ENCODE measurements at places on chromosomes 4 and X.

DNA sequence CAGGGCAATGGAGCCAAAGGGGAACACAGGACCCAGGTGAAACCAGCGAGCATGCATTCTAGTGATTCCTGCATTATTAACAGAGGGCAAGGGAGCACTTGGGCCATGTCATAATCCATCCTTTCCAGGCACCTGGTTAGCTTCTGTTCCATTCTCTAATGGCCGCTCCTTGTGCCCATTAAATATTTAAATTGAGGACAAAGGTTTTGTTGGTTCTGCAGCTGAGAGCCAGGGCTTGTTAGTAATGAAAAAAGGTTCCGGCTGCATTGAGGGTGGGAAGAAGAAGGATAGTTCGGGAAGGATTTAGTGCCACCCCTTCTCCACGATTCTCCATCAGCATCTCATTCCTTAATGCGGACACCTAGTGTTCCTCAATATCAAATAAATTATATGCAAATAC is 13.6 kb downstream of the SOD3 start:
- no peak for DNase-seq

DNA sequence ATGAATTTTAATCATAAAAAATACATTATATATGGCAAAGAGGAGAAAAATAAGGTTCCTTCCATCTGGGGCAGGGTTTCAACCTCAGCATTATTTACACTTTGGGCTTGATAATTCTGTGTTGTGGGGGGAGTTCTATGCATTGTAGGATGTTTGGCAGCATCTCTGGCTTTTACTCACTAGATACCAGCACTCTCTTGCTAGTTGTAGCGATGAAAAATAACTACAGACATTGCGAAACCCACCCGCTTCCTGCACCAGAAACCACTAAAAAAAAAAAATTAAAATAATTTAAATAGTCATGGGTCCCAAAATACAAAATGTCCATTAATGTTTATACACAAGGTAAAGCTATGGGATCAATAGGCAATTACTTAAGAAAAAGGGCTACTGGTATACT is 52.7 kb downstream of the PPP3CA start:
- no peak for DNase-seq

DNA sequence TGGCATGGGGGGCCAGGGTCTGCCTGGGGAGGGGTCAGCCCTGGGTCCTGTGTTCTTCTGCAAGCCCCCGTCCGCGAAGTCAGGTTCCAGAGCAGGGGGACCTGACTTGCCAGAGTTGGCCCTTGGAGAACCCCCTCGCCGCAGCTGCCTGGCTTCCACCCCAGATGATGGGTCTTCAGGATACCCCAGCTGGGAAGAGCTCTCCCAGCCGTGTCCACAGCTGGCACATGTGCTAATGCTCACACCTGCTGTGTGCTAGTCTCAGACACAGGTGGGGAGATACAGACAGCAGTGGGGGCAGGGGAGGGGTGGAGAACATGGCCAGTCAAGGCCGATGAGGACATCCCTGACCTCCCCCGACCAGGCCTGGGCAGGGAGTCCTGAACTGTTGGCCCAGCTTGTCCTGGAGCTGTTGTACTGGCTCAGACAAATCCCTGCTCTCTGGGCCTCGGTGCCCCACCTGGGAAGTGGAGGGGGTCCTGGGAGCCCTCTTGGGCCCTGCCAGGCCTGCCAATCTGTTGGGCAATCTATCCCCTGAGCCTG is 3.5 kb downstream of the ADRA2C start:
- DNase-seq, result no peak

DNA sequence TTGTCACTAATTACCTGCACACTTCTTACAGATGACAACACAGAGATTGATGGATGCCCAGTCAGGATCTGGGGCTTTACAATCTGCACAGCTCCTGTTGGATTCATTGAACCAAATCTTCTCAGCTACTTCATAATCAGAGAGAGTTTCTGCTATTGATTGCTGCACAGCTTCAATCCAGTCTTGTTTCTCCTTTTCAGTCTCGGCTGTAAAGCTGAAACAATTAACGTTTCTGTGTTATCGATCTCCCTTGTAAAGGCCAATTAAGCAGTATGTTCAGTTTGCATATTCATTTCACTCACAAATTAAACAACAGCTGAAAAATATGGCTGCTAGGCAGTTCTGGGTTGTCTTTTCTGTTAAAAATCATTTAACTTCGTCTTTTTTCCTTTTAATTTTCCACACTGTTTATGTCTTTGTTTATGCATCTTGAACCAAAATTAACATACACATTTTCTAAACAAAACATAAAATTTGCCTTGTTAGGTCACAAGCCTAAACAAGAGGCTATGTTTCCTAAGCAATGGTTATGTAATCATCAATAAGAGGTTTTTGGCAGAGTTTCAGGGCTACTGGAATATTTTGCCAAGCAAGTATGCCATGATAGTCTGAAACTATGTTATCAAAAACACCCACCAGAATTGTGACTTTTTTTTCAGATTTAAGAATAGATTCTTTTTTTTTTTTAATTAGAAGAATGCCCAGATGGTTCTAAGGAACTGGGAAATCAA is 79.2 kb downstream of the ARAP2 start:
- no peak for DNase-seq

GRCh38 chrX:119880552-119881437 is 9.2 kb downstream of the NDUFA1 start:
- DNase-seq, result no peak

DNA sequence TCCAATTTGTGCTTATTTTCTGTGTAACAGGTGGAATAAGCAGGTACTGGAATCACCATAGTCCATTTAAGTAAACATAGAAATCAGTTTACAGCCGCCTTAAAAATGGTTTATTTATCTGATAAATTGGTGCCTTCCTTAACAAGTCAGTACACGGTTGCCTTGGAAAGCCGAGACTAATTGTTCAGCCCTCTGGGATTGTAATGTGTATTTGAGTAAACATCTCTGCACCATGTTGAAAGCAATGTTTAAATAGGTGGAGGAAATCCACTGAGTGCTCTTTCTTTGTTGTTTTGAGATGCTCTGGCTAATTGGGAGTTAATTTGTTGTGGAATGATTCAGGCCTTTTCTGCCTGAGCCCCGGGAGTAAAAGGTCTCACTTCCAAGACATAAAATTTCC is 45.7 kb upstream of the ADRA2C start:
- DNase-seq, result no peak

DNA sequence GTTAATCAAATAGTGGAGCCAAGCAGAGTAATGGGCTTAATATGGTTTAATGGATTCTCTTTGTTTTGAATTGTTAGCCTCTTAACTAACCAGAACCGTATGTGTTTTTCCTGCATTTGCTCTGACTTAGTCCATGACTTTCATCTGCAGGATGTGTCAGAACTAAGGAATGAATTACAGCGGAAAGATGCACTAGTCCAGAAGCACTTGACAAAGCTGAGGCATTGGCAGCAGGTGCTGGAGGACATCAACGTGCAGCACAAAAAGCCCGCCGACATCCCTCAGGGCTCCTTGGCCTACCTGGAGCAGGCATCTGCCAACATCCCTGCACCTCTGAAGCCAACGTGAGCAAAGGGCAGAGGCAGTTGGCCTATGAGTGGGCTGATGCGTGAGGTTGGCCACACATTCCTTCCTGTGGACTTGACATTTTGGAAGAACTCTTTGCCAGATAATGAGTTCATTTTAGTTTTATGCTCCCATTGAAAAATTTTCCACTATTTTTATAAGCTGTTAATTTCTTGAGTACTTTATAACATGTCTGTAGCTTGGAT is 9.1 kb downstream of the MED28 start:
- DNase-seq, result no peak

GRCh38 chrX:10076765-10077164 is 80.0 kb upstream of the CLCN4 start:
- no peak for DNase-seq
